Activated T-helper 1 cell treated with Interleukin-2 at 50 U/mL for 16 hours (primary cell): ENCODE measurements at places on chromosomes 5 and 9.

GRCh38 chr5:6858419-6858818, 145.2 kb downstream of the TENT4A start:
- no peak for DNase-seq

GRCh38 chr5:132767150-132767549, 9.9 kb downstream of the SEPTIN8 start:
- no peak for DNase-seq

- no peak for DNase-seq
Measured at GRCh38 chr5:9157811-9158210, 388.1 kb downstream of the SEMA5A start.

GRCh38 chr5:135887881-135888614, 7.6 kb downstream of the IL9 start:
- no peak for DNase-seq

DNA sequence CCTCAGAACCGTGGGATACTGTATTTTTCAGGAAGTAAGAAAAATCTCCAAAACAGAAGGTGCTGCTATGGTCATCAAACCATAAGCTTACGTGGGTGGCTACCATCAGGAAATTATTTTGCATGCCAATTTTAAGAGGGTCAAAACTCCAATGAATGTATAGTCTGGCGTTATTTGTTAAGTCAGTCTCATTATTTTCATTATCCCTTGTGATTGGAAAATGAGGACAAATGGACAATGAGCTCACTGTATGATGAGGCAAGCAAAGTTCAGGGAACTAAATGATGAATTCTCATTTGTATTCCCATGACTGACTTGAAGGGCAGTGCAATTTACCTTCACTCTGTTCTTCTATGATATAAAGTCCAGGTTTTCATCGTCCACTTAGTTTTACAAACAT, 17.6 kb downstream of the PUM3 start:
- DNase-seq = no peak

- DNase-seq = no peak
Measured at GRCh38 chr5:99305045-99305580, 376.3 kb upstream of the CHD1 start.

- DNase-seq = no peak
Measured at GRCh38 chr9:92746567-92747458, 17.8 kb downstream of the BICD2 start.

DNA sequence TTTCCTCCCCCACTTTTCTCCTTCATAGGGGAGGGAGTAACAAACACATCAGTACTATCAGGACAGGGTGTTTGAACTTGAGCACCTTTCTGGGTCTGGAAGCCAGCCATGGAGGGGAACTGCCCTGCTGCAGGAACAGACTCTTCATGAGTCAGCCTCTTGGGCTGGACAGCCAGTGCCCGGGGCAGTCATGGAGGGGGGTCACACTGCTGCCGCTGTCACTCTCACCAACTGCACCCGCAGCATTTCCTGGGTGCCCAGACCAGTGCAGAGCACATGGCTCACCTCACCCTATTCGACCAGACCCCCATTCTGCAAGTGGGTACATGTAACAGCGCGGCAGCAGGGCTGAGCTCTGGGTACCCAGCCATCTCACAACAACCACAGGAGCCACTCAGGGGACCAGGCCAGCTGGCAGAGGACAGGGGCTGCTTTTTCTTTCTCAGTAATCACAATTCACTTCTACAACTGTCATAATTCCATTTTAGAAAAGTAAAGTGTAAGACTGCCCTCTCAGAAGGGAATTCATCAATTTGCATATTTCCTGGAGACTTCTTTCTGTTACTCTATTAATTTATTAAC, 118.4 kb downstream of the CTNND2 start:
- no peak for DNase-seq

GRCh38 chr5:177472460-177473442, 683 bp downstream of the DBN1 start:
- DNase-seq = peak; percentile 18

GRCh38 chr9:6305954-6306563, 22.1 kb upstream of the TPD52L3 start:
- no peak for DNase-seq

DNA sequence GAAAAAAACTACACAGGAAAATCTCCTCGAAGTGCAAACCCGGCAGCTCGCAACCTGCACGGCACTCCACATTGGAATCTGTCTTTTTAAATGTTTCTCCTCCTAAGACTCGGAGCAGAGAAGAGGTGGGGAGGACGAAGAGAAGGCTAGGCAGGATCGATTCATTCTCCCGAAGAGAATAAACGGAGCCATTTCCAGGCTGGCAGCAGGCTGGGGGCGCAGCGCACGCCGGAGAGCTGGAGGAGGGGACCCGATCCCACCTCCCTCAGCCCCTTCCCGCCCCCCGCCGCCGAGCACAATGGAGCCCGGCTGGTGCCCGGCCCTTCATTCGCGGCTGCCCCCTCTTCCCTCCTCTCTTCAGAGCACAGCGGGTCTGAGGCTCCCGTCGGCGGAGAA, 628 bp downstream of the HOMER1 start:
- DNase-seq = no peak

DNA sequence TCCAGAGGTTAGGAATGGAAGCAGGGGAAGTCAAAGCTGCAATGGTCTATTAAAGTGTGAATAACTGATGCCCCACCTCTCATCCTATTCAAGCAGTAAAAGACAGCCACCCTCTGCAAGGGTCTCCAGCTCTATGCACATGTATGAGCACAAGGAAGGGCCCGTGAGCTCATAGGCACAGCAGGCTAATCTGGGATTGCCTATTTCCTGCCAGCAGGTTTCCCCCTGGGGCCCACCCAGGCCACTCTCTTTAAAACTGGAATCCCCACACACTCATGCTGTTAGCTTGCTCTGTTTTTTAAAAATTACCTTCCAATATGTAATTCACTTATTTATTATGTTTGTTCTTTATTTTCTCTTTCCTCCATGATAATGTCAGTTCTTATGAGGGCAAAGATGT, 48.7 kb upstream of the ZNF366 start:
- DNase-seq = no peak
